ENCODE measurements at places on chromosomes 1 and 21.

- no peaks in the 10 kb centered on the region for H3K4me1 ChIP-seq
- H3K36me3 ChIP-seq = no peaks in the 10 kb centered on the region
- DNase-seq = peak; percentile 63
- H3K27ac ChIP-seq = no peak overlapping the region
- no peak overlapping the region for H3K4me3 ChIP-seq
Observed at GRCh38 chr1:168689726-168690602, 39.0 kb downstream of the DPT start.

DNA sequence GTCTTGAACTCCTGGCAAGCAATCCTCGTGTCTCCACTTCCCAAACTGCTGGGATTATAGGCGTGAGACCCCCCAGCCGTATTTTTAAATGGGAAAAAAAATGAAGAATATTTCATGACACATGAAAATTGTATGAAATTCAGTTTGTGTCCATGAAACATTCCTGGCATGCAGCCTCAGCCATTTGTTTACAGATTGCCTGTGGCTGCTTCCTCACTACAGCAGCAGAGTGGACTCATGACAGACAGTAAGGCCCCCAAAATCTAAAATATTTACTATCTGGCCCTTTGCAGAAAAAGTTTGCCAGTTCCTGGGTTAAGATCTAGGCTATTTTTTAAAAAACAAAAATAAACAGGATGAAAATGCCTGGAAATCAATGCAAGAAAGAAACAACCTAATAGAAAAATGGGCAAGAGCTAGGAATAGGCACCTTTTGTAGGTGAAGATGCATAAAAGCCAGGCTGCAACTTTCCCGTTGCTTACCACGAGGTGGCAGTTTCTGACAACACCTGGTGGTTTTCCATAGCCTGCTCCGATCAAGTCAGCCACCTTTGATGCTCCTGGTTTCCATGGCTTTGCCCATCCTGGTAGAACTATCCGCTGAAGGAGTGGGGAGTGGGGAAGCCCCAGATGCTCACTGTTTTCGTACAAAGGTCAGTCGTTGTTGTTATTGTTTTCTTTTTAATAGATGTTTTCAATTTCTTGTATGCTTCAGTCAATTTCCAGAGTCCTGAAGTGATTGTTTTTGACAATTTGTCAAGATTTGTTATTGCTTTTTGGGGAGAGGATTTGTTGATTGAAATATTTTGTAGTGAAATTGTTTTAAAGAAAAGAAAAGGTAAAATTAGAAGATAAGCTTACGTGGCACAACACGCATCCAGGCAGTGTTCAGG lies 24.3 kb downstream of the UBE2Q1 start:
- no peak overlapping the region for H3K27ac ChIP-seq
- no peaks in the 10 kb centered on the region for H3K27me3 ChIP-seq
- no peak overlapping the region for H3K4me3 ChIP-seq
- no peaks in the 10 kb centered on the region for H3K4me1 ChIP-seq

DNA sequence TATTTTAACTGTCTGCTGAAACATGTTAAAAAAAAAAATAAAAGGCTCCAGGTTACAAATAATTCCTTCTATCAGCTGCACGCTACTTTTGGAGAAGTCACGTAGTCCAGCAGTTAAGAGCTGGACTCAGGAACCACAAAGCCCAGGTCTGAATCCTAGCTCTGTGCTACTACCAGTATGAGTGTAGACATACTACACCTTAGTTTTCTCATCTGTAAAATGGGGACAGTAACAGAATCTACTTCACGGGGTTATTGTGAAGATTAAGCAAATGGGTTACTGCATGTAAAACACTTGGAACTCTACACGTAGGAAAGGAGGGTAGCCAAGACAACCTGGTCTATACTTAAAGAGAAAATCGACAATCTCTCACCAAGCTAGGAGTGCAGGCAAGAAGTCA lies 48.3 kb downstream of the TARBP1 start:
- no peaks in the 10 kb centered on the region for H3K4me1 ChIP-seq
- H3K4me3 ChIP-seq = no peak overlapping the region
- no peak for DNase-seq
- H3K27ac ChIP-seq = no peak overlapping the region
- H3K27me3 ChIP-seq = no peaks in the 10 kb centered on the region

GRCh38 chr1:245304698-245305097 lies 149.9 kb downstream of the KIF26B start:
- no peaks in the 10 kb centered on the region for H3K36me3 ChIP-seq
- peaks cover 15% of the 10 kb centered on the region for H3K4me1 ChIP-seq
- no peaks in the 10 kb centered on the region for H3K27me3 ChIP-seq
- H3K4me3 ChIP-seq = no peak overlapping the region

DNA sequence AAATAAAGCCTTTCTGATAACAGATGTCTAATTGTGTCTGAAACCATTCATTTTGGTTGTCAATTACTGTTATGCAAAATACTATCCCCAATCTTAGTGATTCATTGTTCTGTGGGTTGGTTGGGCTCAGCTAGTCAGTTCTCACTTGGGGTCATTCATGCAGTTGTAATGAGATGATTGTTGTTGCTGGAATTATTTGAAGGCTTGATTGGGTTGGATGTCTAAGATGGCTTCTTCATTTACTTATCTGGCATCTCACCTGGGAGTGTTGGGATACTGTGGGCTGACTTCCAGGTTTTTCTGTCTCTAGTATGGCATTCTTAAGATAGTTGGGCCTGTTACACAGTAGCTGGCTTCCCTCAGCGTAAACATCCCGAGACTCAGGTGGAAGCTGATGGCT lies 217.8 kb upstream of the B3GALT2 start:
- H3K27ac ChIP-seq = no peak overlapping the region
- H3K27me3 ChIP-seq = no peaks in the 10 kb centered on the region
- DNase-seq = no peak
- no peaks in the 10 kb centered on the region for H3K4me1 ChIP-seq
- H3K36me3 ChIP-seq = no peaks in the 10 kb centered on the region
- no peak overlapping the region for H3K4me3 ChIP-seq

DNA sequence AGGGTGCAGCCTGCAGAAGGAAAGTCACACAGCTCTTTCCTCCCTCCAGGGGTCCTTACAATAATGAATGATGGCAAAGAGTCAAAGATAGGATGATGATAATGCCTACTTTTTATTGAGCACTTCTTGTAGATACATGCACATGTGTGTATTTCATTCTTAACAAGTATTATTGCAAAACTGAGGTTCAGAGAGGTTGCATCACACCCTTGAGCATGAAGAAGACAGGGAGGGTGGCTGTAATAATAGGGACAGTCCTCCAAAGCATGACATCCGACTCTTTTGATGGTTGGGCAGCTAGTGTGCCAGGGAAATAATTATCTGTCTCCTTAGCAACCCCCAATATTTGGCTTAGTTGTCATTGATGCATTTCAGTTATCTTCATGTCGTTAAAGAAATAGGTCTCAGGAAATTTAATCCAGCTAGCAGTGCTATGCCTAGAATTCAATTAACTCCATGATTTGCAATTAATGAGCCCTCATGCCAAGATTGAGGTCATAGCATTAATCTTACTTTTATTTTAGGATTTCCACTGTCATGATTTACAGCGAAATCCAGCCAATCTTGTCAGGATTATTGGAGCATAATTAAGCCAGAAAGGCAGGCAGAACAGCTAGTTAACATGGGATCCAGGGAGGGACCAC lies 35.0 kb downstream of the DNAJC6 start:
- no peaks in the 10 kb centered on the region for H3K27me3 ChIP-seq
- peaks cover 5% of the 10 kb centered on the region for H3K4me1 ChIP-seq
- no peak for DNase-seq

GRCh38 chr1:243415663-243416408 lies 160.0 kb downstream of the SDCCAG8 start:
- H3K27ac ChIP-seq = no peak overlapping the region
- H3K4me3 ChIP-seq = no peak overlapping the region
- H3K4me1 ChIP-seq = no peaks in the 10 kb centered on the region
- H3K36me3 ChIP-seq = peaks cover 11% of the 10 kb centered on the region
- DNase-seq = no peak

- no peak for DNase-seq
- no peak overlapping the region for H3K27ac ChIP-seq
- H3K4me3 ChIP-seq = no peak overlapping the region
- H3K4me1 ChIP-seq = peaks cover 9% of the 10 kb centered on the region
Observed at GRCh38 chr1:58724483-58724882, 24.6 kb upstream of the MYSM1 start.

GRCh38 chr1:44801491-44802305 lies 1.5 kb downstream of the PLK3 start:
- DNase-seq = no peak
- no peaks in the 10 kb centered on the region for H3K27me3 ChIP-seq
- peaks cover 43% of the 10 kb centered on the region for H3K36me3 ChIP-seq
- H3K27ac ChIP-seq = peak overlapping the region; percentile 93
- H3K4me1 ChIP-seq = peaks cover 57% of the 10 kb centered on the region

DNA sequence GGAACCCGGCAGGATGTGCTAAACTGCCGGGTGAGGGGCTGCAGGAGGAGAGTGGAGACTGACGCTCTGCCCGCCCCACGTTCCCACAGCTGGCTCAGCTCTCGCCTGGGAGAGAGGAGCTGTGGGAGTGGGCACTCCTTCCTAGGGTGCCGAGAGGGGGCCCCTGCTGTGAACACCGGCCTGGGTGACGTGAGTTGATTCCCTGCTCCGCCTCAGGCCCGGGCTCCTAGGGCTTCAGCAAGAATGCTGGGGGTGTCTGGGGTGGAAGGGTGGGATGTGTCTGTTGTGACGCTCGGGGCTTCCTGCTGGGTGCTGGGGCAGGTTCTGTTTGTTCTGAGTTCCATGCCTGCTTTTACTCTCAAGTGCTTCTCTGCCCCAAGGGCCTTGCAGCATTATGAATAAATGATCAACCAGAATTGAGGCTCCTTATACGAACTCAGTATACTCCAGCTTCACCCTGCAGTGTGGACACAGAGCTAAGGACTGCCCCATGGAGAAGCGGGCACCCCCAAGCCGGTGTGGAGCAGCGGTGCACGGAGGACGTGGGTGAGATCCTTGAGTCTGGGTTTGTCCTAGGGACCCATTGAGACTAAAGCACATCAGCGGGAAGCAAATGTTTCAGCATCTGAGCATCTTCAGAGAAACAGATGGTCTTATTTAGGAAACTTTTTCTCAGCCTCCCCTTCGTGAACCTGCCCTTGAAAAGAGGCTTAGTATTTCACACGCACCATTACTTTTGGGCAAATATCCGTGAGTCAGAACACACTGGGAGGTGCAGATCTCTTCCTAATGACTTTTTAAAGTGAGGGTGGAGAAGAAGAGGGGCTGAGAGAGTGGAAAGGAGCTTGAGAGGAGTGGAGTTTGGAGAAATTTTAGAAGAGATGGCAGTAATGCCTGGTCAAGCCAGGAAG lies 41.7 kb downstream of the SYT6 start:
- no peak overlapping the region for H3K27ac ChIP-seq
- H3K4me1 ChIP-seq = no peaks in the 10 kb centered on the region
- no peaks in the 10 kb centered on the region for H3K36me3 ChIP-seq
- H3K27me3 ChIP-seq = no peaks in the 10 kb centered on the region
- no peak for DNase-seq

DNA sequence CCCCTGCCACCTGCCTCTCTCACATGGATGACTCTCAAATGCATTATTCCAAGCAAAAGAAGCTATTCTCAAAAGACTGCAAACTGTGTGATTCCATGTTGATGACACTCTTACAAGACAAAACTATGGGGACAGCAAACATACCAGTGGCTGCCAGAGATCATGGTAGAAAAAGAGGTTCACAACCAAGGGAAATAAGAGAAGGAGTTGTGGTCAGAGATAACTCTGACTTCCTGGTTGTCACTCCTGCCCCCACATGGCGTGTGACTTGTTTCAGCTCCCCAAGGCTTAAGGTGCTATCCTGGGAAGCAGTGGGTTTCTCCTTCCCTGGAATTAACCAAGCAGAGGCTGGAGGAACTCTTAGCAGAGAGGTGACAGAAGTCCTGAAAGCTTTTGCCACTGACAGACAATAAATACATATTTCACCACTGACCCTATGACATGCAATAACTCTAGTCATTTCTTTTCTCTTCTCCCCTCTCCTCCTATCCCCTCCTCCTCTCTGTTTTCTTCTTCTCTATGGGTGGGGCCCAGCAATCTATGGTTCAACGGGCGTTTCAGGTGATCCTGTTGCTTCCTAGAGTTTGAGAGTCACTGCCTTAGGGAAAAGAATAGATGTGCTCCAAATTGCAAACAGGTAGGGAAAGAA lies 185.1 kb downstream of the FCRL5 start:
- no peaks in the 10 kb centered on the region for H3K4me1 ChIP-seq
- no peaks in the 10 kb centered on the region for H3K36me3 ChIP-seq
- no peaks in the 10 kb centered on the region for H3K27me3 ChIP-seq
- no peak for DNase-seq
- no peak overlapping the region for H3K4me3 ChIP-seq
- no peak overlapping the region for H3K27ac ChIP-seq

DNA sequence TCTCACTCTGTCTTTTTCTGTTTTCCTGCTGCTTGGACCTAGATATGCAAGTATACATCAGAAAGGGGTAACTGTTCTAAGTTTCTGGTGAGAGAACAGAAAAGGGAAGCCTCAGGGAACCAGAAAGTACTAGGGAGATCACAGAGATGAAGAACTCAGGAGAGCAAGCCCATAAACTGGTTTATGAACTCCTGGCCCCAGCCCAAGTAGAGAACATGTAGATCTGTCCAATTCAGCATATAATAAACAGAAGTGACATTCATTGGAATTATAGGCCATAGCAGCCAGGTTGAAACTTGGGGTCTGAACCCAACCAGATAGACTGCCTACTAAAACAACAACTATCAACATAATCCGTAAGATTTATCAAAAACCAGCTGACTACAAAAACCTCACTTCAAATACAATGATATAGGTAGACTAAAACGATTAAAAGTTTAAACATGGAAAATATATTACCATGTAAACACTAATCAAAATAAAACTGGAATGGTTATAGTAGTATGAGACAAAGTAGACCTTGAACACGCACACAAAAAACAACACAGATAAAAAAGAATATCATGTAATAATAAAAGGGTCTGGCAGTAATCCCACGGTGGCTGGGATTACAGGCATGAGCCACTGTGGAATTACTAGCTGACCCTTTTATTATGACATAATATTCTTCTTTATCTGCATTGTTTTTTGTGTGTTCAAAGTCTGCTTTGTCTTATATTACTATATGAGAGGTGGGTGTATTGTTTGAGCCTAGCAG lies 65.0 kb downstream of the ZSWIM5 start:
- no peak overlapping the region for H3K4me3 ChIP-seq
- H3K27me3 ChIP-seq = no peaks in the 10 kb centered on the region
- no peak for DNase-seq

- H3K36me3 ChIP-seq = no peaks in the 10 kb centered on the region
- DNase-seq = no peak
Observed at GRCh38 chr21:28256837-28257236, 735.8 kb downstream of the LTN1 start.

GRCh38 chr1:24391882-24392603 lies 21.5 kb downstream of the STPG1 start:
- peak; percentile 70 for DNase-seq
- H3K4me3 ChIP-seq = no peak overlapping the region
- H3K36me3 ChIP-seq = no peaks in the 10 kb centered on the region
- H3K27ac ChIP-seq = peak overlapping the region; percentile 75
- no peaks in the 10 kb centered on the region for H3K27me3 ChIP-seq

- H3K4me1 ChIP-seq = no peaks in the 10 kb centered on the region
- H3K36me3 ChIP-seq = no peaks in the 10 kb centered on the region
- no peak overlapping the region for H3K4me3 ChIP-seq
- H3K27ac ChIP-seq = no peak overlapping the region
- no peak for DNase-seq
Observed at GRCh38 chr1:197444755-197445154, 176.7 kb downstream of the CRB1 start.

- H3K4me1 ChIP-seq = no peaks in the 10 kb centered on the region
- DNase-seq = no peak
- H3K36me3 ChIP-seq = no peaks in the 10 kb centered on the region
- no peak overlapping the region for H3K27ac ChIP-seq
- no peaks in the 10 kb centered on the region for H3K27me3 ChIP-seq
Observed at GRCh38 chr1:200901350-200901749, 6.7 kb downstream of the INAVA start.

All from right atrium auricular region (tissue), 2 donors.